Fibroblast of the conjunctiva (primary cell): ENCODE measurements at places on chromosomes 5 and 9.

DNA sequence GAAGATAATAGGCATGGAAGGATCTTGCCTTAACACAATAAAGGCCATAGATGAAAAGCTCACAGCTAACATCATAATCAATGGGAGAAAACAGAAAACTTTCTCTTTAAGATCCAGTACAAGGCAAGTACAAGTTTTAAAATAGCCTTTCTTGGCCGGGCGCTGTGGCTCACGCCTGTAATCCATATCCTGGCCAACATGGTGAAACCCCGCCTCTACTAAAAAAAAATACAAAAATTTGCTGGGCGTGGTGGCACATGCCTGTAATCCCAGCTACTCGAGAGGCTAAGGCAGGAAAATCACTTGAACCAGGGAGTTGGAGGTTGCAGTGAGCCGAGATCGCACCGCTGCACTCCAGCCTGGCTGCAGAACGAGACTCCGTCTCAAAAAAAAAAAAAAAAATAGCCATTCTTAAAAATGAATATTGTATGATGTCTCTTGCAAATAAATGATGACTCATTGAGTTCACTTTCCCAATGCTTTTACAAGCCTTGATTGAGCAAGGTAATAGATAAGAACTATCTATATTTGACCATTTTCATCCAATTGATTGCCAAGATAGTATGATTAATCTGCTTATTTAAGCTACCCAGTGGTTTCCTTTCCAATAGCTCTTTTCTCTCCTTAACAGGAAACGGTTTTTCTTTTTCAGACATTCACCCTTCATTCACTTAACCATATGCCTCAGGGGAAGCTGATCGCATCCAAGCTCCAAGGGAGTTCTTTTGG, 15.8 kb downstream of the CCDC152 start:
- DNase-seq, result no peak

GRCh38 chr5:179866241-179867078, 7.8 kb upstream of the MRNIP start:
- DNase-seq, result no peak

- peak; percentile 10 for DNase-seq
Observed at GRCh38 chr5:66174338-66174737, 30.2 kb downstream of the SREK1 start.

DNA sequence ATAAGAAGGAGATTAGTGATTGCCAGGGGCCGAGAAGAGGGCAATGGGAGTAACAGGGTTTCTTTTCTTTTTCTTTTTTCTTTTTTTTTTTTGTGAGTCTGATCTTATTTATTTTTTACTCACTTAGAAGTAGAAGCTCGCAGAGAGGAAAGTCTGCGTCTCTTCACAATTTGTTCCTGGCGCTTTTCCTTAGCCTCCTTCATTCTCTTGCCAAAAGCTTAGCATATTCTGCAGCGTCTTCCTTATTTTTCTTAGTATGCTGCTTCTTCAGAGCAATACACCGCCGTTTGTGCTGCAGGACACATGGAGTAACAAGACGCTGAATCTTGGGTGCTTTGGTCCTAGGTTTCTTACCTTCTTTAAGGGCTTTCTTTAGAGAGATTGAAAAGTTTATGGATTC, 30.3 kb upstream of the DENND4C start:
- DNase-seq, result no peak

DNA sequence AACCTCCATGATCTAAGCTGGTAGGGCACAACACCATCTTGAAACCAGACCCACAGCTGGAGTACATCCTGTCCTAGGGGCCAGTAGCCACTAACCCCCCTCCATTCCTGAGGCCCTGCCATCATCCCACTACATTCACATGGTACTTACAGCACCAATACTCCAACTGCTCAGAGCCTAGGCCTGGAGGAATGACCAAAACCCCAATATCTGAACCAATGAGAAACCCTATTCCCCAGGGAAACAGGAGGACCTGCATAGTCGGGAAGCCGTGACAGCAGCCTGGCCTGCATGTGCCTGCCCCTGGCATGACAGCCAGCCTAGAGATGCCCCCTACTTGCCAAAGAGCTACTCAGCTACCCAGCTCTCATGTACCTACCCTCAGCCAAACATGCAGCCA, 65.4 kb upstream of the DMRT1 start:
- DNase-seq, result no peak

- no peak for DNase-seq
Observed at GRCh38 chr5:14773588-14773987, 98.0 kb downstream of the ANKH start.

DNA sequence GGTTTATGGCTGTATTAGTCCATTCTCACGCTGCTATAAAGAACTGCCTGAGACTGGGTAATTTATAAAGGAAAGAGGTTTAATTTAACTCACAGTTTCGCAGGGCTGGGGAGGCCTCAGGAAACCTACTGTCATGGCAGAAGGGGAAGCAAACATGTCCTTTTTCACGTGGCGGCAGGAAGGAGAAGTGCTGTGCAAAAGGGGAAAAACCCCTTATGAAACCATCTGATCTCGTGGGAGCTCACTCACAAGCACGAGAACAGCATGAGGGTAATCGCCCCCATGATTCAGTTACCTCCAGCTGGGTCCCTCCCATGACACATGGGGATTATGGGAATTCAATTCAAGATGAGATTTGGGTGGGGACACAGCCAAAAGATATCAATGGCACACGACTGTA, 13.9 kb downstream of the LRRC70 start:
- no peak for DNase-seq

DNA sequence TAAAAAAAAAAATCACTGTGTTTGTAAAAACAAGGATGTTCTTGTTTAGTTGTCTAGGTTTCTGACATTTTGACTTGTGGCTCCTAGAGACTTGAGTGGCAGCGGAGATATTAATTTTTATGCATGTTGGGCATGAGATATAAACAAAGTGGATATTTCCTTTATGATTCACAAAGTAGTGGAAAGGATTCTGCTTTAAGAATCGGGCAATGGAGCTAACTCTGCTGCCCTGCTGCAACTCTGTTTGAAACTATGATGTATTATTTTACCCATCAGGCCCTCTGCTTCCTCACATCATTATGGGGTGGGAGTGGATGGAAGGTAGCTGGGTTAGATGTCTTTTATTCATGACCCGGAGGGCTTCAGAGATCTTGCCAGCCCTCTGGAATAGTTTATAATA, 94.1 kb upstream of the CD180 start:
- DNase-seq, result no peak

DNA sequence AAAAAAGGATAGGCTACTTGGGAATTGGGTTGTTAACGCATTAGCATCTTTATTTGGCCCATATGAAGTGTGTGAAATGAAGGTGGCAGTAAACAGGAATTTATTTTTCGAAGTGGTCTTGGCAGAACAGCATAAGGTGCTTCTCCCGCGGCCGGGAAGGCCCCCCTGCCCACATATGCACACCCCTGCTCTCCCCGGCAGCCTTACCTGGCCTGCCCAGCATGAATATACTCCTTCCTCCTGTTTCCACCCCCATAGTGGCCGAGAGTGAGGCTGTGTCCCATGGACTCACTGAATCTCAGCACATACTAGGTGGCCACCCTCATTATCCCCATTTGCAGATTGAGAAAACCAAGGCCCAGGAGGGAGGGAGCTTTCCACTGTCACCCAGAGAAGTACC, 54.0 kb upstream of the OLFM1 start:
- no peak for DNase-seq

DNA sequence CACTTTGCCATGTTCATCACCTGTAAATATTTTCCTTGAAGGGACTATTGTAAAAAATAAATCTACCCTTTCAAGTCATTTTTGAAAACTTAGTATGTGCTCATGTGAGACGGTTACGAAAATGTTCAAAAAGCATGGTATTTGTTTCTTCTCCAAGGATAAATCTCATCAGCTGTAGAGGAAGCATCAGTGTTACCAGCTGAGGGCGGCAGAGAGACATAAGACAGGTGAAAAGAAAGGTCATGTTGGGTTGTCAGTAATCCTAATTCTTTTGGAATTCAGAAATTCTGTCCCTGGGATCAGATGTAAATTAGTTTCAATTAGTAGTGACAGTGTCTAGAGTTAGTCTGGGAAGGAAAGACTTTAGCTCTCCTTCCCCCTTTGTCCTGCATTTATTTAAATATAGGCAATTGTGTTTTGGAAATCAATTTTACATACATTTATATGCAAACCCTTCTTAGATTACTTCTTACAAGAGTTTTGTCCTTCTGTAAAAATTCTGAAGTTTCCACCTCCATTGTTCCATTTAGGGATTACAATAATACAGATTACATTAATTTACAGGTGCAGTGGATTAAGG, 791.9 kb upstream of the CDH6 start:
- peak; percentile 16 for DNase-seq

GRCh38 chr5:171961117-171961516, 45.3 kb downstream of the FBXW11 start:
- no peak for DNase-seq

- no peak for DNase-seq
Observed at GRCh38 chr5:126195410-126196100, 227.7 kb upstream of the GRAMD2B start.

GRCh38 chr9:121892706-121893105, 200.4 kb downstream of the TTLL11 start:
- DNase-seq, result no peak

DNA sequence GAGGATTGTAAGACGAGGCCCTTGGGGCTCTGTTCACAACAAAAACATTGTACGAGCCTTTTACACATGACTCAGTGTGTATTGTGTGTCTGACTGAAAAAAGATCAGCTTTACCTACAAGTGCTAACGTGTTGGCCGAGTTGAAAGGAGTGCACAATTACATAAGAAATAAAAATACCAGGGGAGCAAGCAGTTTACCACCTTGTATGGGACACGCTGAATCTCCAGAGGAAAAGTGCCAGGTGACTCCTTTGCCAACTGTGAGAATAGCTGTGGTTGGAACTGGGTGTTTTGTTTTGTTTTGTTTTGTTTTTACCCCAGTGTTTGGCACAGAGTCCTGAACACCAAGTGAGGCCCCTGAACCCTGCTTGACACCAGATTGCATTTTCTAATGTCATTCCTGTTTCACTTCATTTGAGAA, 32.8 kb upstream of the ZSWIM6 start:
- DNase-seq, result no peak

- DNase-seq, result no peak
Observed at GRCh38 chr9:95073918-95074317, 243.6 kb downstream of the FANCC start.

GRCh38 chr5:148237785-148238417, 424 bp upstream of the MARCOL start:
- DNase-seq, result no peak

- DNase-seq, result peak; percentile 9
Observed at GRCh38 chr5:114450437-114450836, 88.6 kb downstream of the KCNN2 start.

- no peak for DNase-seq
Observed at GRCh38 chr9:85216601-85217000, 525.2 kb downstream of the AGTPBP1 start.

DNA sequence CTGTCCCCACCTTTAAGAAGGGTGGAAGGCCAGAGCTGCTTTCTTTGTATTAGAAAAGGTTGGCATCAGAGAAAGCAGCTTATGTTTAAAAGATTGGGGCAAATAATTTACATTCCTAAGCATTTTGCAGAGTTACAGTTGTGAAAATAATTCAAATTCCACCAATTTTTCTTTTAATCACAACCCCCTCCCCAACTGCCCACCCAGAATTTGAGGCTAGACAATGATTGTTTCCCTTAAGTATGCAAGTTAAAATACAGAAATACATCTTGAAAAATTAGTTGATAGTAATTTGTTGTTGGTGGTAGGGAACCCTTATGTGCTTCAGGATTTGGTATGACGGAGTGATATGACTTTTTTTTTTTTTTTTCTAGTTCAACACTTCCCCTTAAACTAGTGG, 133.0 kb downstream of the ZSWIM6 start:
- no peak for DNase-seq

DNA sequence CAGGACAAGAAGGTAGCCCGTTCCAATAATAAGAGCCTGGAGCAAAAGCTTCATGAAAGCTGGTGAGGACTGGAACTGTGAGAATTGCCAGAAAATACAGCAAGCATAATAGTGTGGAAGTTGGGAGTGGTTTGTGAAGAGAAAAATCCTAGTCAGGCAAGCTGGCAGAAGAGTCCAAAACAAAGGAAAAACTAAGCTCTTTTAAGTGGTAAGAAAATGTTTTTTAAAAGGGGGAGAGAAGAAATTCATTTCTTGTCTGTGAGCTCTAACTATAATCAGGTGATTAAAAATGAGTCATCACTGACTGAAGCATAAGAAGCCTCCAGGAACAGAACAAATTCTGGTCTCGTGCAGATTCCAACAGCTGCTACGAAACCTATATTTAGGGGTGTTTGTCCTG, 102.6 kb downstream of the CAAP1 start:
- peak; percentile 18 for DNase-seq

DNA sequence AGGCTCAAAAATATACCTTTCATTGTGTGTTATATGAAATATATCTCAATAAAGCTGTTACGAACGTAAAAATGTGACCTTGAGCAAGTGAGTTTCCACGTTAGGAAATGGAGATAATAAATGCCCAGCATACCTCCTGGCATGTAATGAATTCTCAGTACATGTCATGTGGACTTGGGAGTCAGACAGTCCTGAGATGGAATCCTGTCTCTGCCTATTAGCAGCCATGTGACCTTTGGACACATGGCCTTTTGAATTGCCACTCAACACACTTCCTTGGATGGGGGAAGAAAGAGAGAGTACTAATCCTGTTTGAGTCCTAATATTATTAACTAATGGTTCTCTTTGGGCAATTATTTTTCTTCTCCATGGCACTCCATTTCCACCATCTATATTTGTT, 25.7 kb downstream of the TRIM32 start:
- DNase-seq, result no peak

DNA sequence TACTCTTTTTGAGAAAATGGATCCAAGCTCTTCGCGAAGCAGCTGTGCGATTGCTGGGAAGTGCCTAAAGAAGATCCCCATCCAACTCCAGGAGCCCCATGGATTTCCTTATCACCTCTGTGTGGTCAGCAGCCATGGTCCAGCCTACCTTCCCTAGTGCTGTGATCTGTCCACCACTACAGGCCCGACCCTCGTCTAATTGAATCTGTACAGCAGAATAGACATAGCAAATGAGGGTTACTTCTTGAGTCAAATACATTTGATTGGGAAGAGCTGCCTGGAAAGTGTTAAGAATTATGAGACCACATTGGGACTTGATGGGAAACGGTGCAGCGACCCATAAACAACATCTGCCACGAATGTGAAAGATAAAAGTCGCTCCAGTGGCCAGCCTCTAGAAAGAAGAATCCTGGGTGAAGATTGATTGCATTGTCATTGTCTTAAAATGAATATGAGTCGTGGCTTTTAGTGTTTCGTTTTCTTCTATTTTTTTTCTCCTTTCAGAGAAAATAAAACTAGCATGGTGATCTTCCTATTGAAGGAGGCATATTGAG, 118.4 kb downstream of the PAM start:
- DNase-seq, result no peak
